Brain (organoid and tissue), 16 donors: ENCODE measurements at places on chromosomes 4 and X.

GRCh38 chrX:2552621-2553201, 51.9 kb upstream of the DHRSX start:
- DNase-seq, result no peak

- DNase-seq, result no peak
Measured at GRCh38 chrX:74949717-74950116, 24.5 kb upstream of the NEXMIF start.

DNA sequence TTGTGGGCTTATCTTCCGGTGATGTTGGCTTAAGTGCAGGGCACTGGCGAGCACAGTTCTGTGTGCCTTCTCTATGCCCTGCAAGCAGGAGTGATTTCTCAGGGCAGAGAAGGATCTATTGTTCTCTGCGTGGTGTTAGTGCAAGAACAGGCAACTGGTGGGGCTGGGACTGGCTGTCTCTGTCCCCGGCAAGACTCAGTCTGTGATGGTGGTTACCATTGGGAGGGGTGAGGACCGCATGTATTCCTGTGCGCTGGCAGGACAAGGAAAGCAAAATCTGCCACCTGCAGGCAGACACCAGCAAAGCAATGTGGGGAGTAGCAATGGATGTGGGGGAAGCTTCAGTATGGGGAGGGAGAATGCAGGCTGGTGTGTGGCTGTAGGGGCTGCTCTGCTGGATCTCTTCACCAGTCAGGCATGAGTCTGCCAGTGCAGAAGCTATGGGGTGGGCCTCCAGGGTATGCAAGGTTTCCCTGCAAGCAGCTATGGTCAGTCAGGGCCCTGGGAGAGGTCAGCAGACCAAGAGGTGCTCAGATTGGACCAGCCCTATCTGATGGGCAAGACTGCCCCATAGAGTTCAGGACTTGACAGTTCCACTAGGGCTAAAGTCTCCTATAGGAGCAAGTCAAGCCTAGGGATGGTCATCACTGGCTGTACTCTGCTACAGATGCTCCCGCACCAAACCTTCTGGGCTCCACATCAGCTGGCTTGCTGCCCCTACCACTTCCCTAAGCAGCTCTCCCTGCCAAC, 16.8 kb downstream of the PF4 start:
- DNase-seq, result no peak

DNA sequence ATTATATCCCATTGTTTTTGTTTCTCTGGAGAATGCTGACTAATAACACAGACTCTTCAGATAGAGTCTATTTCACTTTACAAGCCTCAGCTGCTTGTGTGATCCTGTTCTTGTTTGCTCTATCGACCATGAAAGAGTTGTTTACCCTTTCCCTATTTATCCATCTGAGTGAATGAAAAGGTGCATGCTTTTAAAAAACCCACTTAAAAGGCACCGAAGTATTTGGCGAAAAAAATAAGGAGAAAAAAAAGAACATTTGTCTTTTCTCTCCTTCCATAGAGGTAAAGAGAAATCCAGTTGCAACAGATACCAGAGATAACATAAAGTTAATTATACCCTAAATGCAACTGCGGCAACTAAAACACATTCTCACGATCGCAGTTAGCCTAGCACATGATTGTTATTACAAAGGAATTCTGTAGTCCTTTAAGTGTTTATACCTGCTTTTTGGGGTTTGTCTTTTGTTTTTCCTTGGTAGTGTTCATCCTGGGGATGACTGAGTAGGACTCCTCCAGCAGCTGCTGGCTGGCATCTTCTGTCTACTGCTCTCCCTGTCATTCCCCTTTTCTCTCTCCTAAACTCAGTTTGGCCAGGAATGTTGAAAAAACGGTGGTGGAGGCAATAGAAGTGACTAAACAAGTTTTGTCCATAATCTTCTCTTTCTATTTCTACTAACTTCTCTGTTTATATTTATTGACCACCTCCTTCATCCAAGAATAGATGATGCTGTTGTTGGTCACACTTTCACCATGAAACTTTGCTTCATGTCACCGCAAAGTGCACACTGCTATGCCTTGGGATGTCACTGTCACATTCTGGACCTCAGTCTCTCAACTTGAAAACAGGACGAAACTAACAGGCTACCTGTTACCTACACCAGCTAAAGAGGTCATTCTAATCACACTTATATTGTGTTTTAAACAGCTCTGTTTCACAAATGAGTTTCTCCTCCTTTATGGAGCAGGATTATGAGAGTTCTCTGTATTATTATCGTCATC, 41.9 kb upstream of the FRAS1 start:
- no peak for DNase-seq

DNA sequence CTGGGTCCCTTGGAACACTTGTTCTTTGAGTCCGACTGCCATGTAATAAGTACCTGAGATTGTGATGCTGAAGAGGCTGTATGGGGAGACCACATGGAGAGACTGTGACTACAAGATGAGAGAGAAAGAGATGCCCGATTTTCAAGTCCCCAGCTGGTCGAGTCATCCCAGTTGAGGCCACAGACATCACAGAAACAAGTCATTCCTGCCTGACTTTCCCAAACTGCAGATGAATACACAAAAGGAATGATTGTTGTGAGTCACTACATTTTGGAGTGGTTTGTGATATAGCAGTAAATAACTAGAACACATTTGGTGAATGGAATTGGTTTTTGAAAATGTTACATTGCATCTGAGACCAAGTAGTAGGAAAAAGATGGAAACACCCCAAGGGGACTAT, 9.0 kb upstream of the YIPF7 start:
- no peak for DNase-seq

GRCh38 chr4:26325191-26325590, 4.4 kb downstream of the RBPJ start:
- peak; percentile 26 for DNase-seq

DNA sequence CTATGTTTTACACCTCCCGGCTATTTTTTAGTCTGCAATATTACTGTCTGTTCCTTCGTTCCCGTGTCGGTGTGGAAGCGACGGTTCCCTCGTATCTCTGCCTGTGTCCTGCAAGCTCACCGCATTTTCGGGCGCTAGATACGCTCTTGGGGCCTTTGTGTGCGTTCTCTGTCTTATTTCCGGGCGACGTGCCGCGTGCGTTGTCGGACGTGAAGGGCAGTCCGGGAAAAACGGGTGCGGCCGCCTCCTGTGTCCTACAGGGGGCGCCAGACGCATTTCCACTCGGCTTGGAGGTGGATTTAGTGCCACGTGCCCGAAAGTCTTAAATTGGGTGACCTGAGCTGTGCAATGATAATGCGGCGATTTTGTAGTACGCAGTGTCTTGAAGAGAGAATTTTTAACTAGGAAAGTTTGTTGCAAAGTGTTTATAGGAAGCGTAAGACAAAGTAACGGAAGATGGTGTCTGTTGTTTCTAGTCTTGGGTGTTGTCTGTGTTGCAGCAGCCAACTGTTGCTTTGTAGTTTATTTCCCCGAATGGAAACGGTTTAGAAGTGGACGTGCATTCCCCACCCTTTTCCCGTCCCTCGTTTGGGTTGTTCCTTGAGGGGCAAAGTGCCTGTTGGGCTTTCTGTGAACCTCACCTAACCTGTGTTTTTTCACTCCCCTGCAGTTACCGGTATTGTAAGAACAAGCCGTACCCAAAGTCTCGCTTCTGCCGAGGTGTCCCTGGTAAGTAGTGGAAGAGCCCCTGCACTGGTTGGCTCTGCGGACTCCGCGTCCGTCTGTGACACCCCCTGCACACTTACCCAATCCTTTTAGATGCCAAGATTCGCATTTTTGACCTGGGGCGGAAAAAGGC, 720 bp downstream of the RPL10 start:
- peak; percentile 93 for DNase-seq

DNA sequence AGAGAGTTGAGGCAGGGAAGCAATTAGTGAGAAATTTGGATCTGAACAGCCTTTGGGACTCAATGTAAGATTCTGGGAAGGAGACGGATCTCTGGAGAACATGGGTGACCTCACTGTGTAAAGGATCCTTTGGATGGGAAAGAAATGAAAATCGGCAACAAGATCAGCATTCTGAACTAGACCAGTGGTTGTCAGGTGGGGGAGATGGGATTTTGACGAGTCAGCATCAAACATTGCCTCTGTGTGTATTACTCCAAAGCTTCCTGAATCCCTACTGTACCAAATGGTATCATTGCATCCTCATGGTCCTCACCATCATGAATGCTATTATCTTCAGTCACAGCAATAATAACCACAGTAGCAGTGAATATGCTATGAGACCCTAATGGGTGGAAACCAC, 52.8 kb downstream of the PGRMC2 start:
- DNase-seq, result no peak

DNA sequence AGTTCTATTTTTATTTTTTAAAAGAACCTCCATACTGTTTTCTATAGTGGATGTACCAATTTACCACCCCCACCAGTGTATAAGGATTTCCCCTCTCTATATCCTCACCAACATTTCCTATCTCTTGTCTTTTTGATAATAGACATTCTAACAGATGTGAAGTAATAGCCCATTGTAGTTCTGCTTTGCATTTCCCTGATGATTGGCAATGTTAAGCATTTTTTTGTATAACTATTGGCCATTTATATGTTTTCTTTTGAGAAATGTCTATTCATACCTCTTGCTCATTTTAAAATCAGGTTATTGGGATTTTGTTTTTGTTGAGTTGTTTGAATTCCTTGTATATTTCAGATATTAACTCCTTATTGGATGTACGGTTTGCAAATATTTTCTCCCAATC, 251.1 kb upstream of the HTR2C start:
- DNase-seq, result no peak

- DNase-seq, result peak; percentile 84
Measured at GRCh38 chr4:46329118-46329976, 60.6 kb downstream of the GABRA2 start.

- no peak for DNase-seq
Measured at GRCh38 chrX:39760930-39761329, 336.8 kb downstream of the BCOR start.

DNA sequence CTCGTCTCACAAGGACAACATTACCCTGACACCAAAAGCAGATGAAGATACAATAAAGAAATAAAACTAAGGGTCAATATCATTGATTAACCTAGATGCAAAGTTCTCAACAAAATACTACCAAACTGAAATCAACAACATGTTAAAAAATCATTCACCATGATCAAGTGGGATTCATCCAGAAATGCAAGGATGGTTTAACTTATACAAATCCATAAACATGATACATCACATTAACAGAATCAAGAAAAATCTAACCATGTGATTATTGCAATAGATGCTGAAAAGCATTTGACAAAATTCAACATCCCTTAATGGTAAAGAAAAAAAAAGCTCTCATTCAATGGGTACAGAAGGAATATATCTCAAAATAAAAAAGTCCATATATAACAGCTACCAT, 514.9 kb downstream of the TMA16 start:
- no peak for DNase-seq

GRCh38 chr4:74499986-74500781, 55.2 kb downstream of the AREG start:
- no peak for DNase-seq

- no peak for DNase-seq
Measured at GRCh38 chr4:78426972-78427371, 124.6 kb upstream of the ANXA3 start.

DNA sequence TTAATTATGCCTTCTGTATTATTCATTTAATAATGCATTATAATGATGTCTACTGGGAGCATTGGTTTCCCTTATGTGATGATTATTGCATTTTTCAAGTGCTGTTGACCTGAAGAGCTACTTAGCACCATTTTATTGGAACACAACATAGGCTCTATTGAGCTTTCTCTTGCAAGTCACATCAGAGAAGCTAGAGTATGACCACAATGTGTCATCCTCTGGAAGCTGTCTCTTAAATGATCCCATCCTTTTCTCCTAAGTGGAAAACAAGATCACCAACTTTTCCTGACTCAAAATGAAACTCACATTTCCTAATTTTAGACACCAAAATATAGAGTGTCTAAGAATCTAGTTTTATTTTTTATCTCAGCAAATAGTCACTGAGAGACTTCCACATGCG, 1451.9 kb downstream of the PCDH7 start:
- DNase-seq, result no peak

- DNase-seq, result no peak
Measured at GRCh38 chrX:119249891-119250290, 13.8 kb downstream of the PGRMC1 start.

DNA sequence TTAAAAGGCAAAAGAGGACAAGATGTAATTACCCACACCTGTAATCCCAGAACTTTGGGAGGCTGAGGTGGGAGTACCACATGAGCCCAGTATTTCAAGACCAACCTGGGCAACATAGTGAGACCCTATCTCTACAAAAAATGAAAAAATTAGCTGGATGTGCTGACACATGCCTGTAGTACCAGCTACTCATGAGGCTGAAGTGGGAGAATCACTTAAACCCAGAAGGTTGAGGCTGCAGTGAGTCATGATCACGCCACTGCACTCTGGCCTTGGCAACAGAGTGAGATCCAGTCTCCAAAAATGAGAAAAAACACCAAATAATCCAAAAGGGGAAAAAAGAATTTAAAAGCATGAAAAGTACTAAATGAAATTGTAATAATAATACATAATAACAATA, 30.8 kb downstream of the NR0B1 start:
- no peak for DNase-seq

- peak; percentile 49 for DNase-seq
Measured at GRCh38 chrX:6021316-6022091, 207.2 kb downstream of the NLGN4X start.
